GM12892 (cell line): ENCODE measurements at places on chromosomes 12 and 14.

DNA sequence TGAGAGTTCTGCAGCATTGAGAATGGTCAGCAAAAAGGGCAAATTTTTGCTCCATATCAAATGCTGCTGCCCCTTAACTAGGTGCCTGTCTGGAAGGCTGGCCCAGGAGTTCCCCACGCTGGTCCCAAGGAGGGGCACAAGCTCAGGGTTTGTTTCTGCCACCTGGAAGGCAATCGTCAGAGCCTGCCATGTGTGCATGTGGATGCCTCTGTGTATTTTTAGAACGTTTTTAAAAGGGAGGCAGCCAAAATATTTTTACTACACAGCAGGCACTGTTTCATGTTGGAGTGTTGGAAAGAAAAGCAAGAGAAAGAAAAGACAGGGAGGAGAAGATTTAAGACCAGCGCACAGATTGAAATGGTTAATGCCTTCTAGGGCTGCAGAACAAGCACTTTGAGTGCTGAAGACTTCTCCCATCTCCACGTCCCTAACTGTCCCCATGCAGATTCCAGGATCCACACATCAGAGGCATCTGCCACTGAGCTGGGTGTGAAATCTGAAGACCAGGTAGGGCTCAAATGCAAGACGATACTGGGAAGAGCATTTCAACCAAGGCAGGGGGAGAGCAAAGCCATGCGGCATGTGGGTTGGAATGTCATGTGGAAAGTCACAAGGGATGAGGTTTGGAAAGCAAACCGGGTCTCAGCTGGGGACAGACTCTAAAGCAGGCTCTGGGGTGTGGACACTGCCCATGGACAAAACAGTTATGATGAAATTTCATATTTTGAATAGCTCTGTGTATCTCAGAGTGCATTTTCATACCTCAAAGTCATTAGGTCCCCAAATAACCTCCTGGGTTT, 557.2 kb downstream of the BCL11B start:
- no peak for DNase-seq

DNA sequence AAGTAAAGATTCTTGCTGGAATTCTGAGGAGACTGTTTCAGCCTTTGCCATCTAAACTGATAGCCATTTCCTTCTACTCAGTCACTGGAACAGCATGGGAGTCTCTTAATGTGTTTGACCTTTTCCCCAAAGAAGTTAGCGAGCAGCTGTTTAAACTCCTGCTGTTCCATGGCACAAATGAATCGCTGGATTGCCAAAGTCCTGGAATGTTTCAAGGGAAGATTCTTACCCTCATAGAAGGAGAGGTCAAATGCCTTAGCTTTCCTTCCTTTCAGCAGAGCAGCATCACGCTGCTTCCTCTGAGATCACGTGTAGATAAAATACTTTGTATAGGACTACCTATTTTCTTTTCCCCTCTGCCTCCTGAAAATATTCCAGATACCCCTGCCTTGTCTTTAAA, 10.5 kb upstream of the NR2C1 start:
- no peak for DNase-seq

DNA sequence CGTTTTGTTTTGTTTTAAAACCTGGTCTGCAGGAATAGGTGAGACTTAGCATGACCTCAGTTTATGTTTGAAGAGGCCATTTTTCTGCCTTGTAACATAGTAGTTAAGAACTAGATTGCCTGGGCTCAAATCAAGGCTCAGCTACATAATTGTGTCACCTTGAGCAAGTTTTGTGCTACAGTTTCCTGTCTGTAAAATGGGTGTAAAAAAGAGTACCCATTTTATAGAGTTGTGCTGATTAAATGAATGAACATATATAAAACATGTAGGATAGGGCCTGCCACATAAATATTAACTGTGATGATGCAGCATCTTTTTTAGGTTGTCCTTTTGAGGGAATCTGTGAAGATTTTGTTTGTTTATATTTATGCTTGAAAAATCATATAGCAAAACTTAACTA, 7.2 kb downstream of the WNK1 start:
- no peak for DNase-seq

DNA sequence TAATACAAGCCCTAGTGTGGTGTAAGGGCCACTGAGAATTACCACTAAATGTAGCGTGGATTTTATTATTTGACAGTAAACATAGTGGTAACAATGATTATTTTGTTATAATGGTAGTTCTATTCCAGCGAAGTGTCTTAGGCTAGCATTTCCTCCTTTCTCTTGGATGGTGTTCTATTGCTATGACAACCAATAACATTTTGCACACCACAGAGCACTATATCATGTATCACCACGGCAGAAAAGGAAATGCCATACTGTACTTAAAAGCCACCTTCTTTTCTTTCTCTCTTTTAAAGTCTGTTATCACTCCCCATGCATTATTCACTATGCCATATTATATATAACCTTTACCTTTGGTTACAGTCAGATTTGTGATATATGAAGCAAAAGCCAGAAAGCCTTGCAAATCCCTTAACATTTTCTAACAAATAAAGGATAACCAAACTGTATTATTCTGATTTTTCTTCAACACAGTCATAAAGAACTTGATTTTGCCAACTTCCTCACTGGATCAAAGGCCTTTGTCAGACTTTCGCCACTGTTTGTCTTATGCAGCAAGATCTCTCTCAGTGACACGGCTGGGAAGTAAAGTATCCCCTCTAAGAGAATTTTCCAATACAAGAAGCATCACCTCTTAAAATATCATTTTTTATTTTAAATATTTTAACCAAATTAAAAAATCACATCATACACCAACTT, 195.8 kb downstream of the FOXN3 start:
- no peak for DNase-seq

GRCh38 chr12:29334937-29335336, 46.0 kb downstream of the ERGIC2 start:
- DNase-seq, result no peak

- no peak for DNase-seq
These were observed 163.5 kb downstream of the TPH2 start for GRCh38 chr12:72102150-72102549.

GRCh38 chr12:106646472-106646871, 63.7 kb downstream of the RFX4 start:
- no peak for DNase-seq

DNA sequence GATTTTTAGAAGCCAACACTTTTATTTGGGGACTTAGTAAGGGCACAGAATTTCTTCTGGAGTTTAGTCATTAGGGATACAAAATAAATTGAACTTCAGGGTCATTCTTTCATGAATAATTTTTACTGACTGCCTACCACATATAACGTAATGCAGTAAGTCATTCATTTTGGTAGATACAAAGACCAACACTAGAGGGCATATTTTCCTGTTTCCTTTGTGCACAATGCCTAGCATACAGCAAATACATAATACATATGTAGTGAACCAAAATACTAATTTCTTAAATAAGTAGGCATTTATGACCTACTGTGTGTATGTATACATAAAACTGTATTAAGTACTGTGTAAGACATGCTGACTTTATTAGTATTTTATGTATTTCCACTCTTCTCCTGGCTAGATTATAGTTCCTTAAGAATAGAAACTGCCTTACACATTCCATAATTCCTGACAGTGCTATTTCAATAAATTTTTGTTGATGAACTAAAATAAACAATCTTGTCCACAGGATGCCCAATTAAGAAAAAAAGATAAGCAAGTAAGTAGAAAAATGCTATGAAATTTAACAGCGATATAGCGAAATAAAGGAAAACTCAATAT, 47.9 kb downstream of the PPP1R12A start:
- DNase-seq, result no peak

DNA sequence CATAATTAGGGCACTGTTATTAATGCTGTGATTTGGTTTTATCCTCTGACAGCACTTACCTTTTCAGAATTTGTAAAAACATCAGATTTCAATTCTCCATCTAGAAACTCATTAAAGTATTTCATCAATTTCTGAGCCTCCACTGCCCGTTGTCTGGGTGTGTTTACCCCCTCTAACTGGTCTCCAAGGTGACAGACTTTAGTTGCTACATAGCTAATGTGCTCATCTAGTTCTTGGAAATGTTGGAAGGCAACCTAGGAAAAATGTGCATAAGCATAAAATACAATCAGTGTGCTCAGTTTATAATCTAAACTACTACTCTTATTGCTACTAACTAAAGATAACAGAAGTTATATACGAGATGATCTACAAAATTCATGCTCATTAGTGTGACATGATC, 24.6 kb downstream of the EXOC5 start:
- DNase-seq, result no peak

GRCh38 chr14:64296561-64296960, 2.4 kb upstream of the ESR2 start:
- DNase-seq, result no peak

- no peak for DNase-seq
These were observed 12.4 kb downstream of the PPM1H start for GRCh38 chr12:62922539-62922938.

DNA sequence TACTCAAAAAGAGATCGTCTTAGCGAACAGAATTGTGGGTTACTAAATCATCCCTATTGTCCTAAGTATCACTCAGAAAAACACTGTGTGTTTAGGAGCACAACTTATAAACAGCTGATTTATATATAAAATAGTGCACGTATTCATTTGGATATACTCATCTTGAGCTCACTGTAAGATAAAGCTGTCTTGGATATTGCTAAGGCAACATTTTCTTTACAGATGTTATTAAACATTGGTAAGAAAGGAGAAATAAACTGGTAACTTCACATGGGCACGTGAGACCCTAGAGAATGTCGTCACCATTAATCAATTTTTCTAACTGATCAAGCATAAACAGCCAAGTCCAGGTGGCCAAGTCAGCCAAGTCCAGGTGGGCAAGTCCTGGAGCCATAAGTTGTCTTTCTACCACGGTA, 1.7 kb downstream of the PAWR start:
- DNase-seq, result no peak

DNA sequence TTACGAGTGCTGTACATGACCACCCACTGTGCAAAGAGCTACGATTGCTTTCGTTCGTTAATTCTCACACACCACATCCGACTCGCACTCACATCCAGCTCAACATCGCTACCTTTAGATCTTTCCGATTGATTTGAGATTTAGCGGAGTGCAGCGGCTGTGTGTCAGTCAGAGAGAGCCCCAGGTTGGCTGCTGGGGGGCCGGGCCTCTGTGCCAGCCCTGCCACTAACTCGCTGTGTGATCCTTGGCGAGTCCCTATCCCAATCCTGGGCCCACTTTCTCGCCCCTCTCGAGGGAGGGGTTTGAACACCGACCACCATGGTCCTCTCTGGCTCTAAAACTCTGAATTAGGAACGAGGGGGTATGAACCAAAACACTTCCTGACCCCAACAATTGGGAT, 8.6 kb downstream of the DLK1 start:
- DNase-seq, result no peak

GRCh38 chr14:50410921-50411320, 14.2 kb upstream of the CDKL1 start:
- no peak for DNase-seq

DNA sequence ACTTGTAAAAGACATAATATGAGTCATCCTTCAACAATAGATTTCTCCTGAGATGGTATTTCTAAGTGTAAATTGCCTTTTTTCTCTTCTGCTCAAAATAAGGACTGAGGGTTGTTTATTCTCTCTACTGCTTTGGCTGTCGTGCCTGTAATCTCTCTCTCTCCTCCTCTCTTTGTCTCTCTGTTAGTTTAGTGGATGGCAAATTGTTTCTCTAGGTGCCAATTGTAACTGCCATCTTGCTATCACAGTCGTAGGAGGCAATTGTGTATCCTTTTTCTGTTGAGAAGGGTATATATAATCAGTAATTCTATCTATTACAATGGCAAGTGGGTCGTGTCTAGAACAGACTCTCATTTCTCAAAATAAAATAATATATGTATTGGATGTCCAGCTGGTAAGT, 545.0 kb upstream of the FBXO33 start:
- no peak for DNase-seq

DNA sequence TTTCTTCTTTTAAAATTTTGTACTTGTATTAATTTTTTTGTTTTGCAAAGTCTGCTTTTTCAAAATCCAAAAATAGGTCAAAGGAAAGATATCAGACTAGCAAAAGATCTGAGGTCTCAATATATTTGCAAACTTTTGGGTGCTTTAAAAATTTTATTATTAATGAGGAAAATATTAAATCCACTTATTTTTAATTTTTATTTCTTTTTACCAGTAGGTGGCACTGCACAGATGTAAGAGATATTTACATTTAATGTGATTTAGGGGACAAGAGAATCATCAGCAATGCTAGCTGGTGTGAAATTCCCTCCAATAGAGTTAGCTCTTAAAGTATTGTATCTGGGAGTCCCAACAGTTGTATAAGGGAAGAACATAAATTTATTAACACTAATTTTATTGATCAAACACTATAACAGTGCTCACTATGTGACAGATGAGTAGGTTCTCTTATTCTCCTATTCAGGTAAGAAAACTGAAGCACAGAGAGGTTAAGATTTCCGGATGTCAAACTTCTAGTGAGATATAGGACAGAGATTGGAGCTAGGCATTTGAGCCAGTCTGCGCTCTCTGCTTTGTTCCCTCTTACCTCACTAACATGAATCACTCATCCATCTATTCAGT, 30.5 kb downstream of the ALX1 start:
- no peak for DNase-seq

GRCh38 chr14:90580377-90581335, 183.8 kb downstream of the CALM1 start:
- no peak for DNase-seq

- no peak for DNase-seq
These were observed 37.7 kb downstream of the RAB35 start for GRCh38 chr12:120078868-120079267.

DNA sequence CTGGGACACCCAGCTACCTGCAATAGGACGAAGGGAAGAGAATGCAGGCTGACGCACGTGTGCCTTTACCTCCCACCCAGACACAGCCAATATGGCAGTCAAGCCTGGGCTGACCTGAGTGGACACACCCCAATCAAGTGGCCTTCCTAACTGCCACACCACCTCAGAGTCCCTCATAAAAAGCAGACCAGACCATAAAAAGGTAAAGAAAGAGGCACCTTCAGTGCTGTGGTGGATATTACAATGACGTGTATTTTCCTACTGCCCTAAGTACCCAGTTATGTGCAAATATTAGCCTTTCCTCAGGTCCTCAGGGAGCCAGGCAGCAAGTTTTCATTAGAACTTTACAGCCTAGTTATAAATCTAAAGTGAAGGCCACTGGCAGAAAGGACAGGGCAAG, 75.8 kb downstream of the KCNK10 start:
- DNase-seq, result no peak

GRCh38 chr14:49861699-49862088, 9.1 kb upstream of the NEMF start:
- DNase-seq, result no peak

DNA sequence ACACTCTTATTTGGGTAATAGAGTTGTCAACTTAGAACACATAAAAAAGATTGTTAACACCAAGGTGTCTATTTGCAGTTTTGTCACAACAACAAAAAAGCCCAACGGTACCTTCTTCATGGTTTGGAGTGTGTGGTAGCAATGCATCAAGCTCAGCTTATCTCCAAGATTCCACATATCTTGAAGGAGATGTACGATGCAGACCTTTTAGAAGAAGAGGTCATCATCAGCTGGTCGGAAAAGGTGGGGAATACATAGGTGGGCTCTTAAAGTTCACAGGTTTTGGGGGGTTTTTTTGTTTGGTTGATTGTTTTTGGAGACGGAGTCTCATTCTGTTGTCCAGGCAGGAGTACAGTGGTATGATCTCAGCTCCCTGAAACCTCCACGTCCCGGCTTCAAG, 5.5 kb downstream of the EIF5 start:
- no peak for DNase-seq
